ENCODE measurements at places on chromosomes 11 and 22.
A peak's percentile ranks its signal among the peaks of the same experiment; 100 is the strongest.

GRCh38 chr11:35717043-35717442, 54.5 kb downstream of the TRIM44 start:
- no peak for DNase-seq

- DNase-seq = no peak
Measured at GRCh38 chr22:40314041-40314440, 32.3 kb upstream of the ADSL start.

- no peak for DNase-seq
Measured at GRCh38 chr11:104582431-104582830, 315.8 kb downstream of the CASP12 start.

- DNase-seq = peak; percentile 22
Measured at GRCh38 chr11:45045683-45046471, 95.2 kb upstream of the TP53I11 start.

- DNase-seq = peak; percentile 66
Measured at GRCh38 chr22:28172892-28173670, 254.0 kb upstream of the PITPNB start.

- DNase-seq = no peak
Measured at GRCh38 chr22:36901411-36902142, 11.9 kb upstream of the CSF2RB start.

GRCh38 chr11:123197711-123198110, 2.7 kb upstream of the CLMP start:
- no peak for DNase-seq

DNA sequence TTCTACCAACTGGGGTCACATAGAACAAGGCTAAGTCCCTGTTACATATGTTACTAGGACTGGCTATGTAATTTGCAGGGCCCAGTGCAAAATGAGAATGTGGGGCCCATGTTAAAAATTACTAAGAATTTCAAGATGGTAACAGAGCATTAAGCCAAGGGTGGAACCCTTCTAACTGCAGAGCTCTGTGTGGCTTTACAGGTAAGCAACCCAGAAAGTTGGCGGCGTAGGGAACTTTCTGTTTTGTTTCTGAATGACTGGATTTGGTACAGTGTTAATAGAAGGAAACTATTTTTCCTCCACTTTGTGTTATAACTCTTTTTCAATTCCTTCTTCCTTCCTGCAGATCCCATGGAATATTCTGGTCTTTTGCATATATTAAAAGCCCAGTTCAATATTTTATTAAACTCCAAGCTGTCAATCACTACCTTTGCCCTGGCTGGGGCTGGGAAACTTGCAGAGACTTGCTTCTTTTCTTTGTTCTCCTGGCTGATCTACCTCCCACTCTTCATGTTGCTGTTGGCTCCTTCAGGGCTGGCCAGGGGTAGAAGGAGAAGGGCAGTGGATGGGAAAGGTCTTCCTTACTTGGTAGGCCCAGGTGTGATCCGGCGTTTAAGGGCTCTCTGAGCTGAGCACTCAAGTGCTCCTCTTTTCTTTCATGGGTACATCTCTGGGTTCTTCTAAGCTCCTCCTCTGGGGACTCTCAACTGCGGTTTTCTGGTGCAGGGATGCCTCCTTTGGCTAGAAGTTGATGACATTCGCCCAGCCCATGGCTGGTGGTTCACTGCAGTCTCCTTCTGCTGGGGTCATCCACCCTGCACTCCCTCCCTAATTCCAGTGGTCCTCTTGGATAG, 67.7 kb downstream of the SNX19 start:
- DNase-seq = no peak

DNA sequence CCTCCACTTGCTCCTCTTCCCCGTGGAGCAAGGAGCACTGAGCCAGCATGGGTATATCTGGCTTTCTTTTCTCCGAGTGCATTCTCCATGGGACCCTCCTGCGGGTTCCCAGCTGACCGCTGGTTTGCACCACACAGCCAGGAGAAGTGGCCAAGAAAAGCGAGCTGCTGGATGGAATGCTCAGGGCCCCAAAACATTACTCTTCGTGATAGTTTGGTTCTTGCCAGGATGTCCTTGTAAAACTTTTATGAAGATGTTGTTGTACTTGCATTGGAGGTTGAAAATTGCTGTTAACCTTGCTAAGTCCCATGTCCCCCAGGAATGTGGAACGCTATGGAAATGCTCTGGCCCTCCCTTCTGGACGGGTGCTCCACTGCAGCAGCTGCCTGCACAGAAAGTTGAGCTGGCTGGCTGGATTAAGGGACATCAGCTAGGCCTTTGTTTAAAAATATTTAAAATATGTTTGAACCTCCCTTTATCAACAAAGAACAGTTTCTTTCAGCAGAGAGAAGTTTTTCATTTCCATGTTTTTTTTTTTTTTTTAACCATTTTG, 68.7 kb downstream of the ZNRF3 start:
- DNase-seq = no peak

DNA sequence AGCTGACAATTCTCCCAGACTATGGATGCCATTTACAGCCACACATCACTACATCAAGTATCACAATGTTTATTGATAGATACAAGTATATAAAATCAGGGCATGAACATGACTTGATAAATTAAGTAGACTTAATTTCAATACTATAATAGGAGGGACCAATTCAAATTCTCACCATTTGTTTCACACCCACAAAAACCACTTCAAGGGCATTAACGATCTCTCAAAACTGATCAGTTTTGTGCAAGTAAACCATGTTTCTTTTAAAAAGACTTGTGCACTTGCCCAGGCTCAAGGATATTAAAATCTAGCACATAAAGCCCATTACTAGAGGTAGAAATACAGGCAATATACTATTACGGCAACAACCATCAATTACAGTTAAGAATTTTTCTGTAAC, 11.7 kb downstream of the EIF4G2 start:
- no peak for DNase-seq

DNA sequence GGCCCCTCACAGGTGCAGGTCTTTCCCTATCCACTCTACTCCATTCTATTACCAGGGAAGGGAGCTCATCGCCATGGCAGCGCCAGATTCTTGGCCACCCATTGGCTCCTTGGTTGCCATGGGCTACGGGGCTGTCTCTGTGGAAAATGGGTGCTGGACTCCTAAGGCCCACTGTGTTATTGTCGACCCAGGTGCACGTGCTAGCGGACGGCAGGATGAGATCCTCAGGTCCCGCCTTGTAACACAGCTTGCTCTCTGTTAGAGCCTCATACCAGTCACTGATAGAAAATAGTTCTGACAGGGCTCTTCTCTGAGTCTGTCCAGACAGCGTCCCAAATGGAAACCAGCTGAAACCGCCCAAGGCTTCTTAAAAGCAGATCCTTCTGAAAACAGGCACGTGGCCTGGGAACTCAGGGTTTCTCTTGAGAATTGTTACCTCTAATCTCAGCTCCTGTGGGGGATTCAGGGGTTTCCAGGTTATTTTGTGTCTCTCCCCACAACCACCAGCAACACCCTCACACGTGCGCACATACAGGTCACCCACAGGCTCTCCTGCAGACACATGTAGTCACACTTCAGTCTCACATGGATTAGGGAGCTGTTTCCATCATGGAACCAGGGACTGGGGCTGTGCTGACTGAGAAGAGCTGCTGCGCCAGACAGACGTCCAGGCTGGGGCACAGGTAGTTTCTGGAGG, 1.5 kb downstream of the TUB start:
- DNase-seq = peak; percentile 13

DNA sequence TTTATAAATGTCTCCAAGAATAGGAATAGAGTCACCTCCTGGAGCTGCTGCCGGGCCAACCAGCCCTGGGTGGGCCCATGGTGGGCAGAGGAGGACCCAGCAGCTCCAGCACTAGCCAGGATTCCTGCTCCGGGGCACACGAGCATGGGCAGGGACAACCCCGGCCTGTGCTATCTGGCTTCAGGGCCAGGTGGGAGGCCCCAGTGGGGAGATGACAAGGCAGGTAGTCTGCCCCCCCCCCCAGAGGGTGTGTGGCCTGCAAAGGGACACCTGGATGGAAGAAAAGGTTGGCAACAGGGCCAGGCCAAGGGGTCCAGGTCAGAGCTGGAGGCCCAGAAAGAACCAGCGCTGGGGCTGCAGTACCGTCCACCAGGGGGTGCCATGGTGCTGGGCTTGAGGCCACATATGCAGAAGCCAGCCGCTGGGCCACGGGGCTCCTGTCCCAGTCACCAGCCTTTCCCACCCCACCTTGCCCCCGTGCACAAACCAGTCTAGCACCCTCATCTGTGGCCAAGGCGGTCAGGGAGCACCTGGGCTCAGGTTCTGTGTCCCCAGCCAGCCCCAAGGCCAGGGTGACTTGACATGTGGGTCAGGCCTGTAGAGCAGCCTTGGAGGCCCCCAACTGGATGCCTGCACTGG, 3.4 kb downstream of the TSPAN32 start:
- DNase-seq = peak; percentile 68

DNA sequence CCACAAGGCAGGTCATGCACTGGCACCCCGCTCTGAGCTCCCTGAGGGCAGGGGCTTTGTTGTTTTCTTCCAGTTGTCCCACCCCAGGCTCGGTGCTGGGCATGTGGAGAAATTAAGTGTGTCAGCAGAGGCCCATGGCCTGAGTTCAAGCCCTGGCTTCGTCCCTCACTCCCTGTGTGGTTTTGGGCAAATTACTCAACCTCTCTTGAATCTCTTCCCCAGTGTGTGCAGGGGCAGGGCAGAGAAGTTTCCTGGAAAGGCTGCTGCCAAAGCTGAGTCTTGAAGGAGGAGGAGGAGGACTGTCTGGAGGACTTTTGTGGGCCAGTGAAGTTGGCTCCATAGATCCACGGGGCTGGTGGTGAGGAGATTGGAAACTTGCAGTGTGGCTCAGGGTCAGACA, 138.1 kb upstream of the E2F8 start:
- no peak for DNase-seq

DNA sequence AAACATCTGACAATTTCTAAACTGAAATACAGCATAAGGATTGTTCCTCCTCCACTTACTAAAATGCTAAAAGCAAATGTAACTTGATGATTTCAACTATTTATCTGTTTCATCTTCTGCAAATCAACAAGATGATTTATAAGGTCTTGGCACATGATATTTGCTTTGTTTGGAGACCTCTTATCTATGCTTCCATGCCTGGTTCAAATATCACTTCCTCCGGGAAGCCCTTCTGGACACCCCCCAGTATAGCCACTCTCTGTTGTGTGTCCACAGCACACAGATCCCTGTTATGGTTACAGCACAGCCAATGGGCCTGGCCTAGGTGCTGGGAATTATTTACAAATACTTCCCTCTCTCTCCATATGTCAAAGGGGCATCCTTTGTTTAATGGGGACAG, 114.8 kb downstream of the C11orf58 start:
- no peak for DNase-seq

- DNase-seq = peak; percentile 80
Measured at GRCh38 chr11:121451986-121452608, at the start of gene SORL1. SORL1 (plus strand) TSS chr11:121452314; CDS start chr11:121452332, 18 bp downstream.

Measured in NCI-H146 (cell line).